ENCODE measurements at places on chromosomes 2 and 18.

GRCh38 chr2:154952346-154952980, 254.0 kb downstream of the KCNJ3 start:
- DNase-seq = no peak

GRCh38 chr2:55141572-55142413, 90.3 kb downstream of the CLHC1 start:
- DNase-seq = no peak

DNA sequence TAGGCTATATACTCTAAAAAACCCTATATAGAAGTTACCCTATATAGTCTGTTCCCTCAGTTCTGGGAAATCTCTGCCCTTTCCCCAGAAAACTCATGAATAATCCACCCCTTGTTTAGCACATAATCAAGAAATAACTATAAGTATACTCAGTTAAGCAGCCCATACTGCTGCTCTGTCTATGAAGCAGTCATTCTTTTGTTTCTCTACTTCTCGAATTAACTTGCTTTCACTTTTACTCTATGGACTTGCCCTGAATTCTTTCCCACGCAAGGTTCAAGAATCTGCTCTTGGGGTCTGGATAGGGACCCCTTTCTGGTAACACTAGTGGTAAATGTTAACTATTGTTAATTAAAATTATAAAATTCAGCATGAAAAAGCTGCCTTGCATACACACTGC, 17.4 kb upstream of the AP1S3 start:
- no peak for DNase-seq

- DNase-seq = no peak
These were observed 163.8 kb upstream of the MEX3C start for GRCh38 chr18:51361130-51361860.

DNA sequence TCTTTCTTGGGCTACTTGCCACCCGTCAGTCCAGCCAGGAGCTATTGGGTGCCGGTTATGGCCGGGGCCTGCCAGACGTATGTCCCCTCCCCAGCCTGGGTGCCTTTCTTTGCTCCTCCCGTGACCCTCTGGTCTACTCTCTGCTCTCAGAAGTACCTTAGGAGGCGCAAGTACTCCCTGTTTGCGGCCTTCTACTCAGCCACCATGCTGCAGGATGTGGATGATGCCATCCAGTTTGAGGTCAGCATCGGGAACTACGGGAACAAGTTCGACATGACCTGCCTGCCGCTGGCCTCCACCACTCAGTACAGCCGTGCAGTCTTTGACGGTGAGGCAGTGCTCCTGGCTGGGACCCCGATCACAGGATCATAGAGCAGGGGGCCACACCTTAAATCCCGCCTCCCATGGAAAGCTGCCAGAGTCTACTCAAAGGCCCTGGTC, 99.5 kb downstream of the DYSF start:
- DNase-seq = no peak

DNA sequence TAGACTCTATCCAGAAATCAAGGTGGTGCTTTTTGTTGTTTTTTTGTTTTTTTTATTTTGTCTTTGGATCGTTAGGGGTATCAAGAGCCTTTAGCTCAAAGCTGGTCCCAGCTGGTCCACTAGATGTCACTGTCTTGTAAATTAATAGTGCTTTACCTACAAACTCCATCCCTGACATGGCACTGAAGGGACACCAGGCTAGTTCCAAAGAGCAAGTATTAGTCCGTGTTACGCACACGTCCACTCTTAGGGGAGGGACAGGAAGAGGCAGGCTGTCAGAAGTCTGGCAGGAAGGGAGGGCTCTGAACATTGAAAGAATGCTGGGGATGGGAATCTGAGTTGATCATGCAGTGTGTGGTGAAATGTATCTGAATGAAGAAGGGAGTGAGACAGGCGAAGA, 85.9 kb upstream of the CCBE1 start:
- DNase-seq = no peak

GRCh38 chr2:241052677-241053360, 49.3 kb downstream of the MTERF4 start:
- DNase-seq = no peak

GRCh38 chr2:170276056-170276455, 98.1 kb downstream of the MYO3B start:
- DNase-seq = no peak

DNA sequence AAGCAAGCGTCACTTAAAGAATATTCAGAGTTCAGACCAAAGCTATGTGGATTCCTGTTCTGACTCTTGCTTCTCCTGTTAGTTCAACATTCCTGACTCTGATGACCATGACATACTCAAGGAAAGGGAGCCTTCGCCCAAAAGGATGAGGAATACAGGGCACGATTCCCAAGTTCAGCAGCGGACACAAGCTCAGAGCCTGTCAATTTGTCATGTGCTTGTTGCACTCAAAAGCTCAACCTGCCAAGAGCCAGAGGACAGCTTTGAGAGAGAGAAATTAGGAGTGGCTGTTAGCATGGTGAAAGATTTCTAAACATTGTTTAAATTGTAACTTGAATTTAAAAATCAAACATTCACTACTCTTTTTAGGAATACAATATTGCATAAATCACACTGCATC, 33.3 kb downstream of the APLF start:
- DNase-seq = no peak

GRCh38 chr18:24095976-24096375, 42.9 kb upstream of the CABYR start:
- no peak for DNase-seq

DNA sequence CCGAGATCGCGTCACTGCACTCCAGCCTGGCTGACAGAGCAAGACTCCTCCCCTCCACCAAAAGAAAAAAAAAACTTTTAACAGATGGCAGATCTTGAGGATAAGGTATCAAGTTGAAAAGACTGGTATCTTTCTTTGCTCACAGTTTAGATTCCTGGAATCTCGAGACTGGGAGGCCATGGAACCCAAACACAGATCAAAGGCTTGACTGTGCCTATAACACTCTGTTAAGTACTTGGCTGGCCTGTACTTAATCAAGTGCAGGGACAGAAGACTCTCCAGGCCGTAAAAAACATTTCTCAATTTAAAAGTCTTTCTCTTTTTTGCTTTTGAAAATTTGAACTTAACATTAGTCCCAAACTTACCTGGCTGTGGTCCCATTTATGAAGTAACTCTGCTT, 107.1 kb upstream of the ZNF516 start:
- DNase-seq = no peak

- no peak for DNase-seq
These were observed 564.2 kb downstream of the TSN start for GRCh38 chr2:122319539-122320132.

DNA sequence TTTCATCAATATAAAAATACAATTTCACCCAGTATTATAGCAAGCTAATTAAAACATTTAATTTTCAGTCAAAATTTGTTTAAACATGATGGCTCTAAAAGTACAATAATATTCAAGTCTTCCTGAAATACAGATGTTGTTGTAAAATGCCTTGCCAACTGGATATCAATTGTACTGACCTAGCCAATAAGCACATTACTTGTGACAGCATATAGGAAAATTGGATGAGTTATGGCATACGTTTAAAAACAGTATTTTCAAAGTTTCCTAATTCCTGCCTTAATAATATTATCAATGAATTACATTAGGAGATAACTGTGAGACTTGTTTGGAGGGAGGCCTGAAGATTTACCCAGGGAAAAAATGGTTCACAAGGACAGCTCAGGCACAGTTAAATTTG, 336.9 kb upstream of the CDH20 start:
- no peak for DNase-seq

GRCh38 chr18:74023220-74023619, 124.4 kb downstream of the FBXO15 start:
- DNase-seq = no peak

DNA sequence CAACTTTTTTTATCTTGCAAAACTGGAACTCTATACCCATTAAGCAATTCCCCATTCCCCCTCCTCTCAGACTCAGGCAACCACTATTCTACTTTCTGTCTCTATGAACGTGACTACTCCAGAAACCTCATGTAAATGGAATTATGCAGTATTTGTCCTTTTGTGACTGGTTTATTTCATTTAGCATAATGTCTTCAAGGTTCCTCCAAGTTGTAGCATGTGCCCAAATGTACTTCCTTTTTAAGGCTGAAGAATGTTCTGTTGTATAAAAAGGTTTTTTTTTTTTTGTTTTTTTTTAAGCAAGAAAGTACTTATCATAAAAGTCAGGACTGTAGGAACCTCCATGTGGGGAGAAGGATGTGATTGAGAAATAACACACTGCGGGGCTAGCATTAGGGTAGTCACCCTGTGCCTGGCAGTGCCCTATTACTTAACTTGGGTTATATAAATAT, 262.9 kb upstream of the FBXO11 start:
- DNase-seq = no peak

DNA sequence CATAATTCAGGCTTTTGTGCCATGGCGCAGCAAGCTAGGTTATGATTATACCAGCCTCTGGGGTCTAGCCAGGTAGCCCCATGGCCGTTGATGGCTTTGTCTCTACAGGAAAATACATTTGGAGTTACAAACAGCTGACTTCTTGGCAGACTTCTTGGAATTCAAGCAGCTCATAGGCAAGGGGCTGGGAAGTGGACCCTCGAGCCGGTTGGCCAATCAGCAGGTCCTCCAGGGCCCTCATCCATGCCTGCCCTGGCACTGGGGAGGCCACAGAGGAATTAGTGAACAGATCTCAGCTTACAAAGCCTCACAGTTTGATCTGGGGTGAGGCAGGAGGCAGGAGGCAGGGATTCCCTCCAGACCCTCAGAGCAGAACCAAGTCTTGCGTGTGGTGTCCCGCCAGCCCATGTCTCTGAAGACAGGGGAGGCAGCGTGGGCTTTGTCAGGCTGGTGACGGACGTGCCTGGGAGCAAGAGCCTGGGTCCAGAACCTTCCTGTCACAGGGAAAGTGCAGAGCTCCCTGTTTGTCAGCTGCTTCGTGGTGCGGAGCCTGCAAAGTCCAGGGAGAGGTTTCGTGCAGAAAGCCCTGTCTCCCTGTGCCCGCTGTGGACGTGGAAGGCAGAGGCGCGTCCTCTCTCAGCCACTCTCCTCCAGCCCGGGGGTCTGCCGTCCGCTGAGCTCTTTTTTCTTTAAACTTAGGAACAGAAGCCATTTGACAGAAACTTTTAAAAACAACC, 131.7 kb downstream of the KLHL29 start:
- DNase-seq = no peak

DNA sequence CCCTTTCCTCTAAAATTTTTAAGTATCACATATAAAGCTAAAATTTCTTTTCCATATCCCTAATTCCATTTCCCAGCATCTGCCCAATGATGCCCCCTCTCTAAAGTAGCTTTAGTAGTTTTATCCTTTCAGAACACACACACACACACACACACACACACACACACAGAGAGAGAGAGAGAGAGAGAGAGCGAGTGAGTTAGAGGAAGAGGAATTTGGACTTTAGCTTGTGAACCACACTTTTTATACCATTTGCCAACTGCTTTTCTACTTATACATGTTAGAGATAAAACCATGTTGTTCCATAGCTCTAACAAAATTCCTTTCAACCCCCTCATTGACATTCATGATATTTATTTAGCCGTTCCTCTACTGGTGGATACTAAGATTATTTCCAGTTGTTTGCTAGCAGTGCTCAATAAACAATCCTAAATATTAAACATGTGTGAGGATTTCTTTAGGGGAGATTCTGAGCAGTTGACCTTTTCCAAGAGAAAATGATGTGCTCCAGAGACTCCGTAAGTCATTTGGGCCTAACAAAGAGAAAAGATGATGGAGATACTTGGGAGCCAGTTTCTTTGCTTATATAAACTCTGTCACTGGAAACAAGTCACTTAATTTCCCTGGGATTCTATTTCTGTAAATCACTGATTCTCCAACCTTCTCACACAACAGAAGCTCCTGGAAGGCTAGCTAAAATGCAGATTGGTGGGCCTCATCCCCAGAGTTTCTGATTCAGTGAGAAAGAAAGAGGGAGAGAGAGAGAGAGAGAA, 229.7 kb upstream of the SP5 start:
- no peak for DNase-seq

DNA sequence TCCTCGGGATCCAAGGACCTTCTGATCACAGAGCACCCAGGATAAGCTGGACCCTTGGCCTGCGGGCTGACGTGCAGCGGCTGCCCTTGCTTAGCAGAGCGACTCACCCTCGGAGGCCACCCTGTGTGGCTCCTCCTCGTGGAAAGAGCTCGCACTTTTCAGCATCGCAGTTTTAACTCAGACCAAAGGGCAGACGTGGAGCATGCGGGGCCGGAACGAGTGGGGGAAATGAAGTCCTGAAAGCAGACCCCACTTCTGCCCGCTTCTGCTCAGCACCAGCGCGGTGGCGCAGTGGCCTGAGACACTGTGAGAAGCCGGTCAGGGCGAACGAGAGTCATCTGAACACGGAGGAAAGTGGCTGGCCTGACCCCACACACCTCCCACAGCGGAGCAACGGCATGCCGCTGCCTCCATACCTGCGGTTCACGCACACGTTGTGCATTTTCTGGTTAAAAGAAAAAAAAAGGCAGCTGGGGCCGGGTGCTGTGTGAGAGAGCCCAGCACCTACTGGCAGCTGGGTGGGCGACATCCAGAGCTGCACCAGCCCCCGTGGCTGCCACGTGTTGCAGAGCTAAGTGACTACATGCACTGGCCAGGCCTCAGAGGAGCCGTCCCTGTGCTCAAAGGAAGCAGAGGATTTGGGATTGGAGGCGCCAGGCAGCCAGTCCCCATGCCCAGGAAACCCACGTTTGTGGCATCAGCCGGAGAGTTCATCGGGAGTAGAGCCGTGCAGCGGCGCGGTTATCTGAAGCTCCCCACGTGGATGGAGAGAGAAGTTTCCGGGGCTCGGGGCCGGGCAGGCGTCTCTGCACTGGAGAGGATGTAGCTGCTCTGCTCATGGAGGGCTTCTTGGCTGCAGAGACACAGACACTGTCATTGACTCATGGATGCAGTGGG, 89.7 kb downstream of the USP40 start:
- no peak for DNase-seq

GRCh38 chr2:188893972-188894371, 80.2 kb upstream of the COL3A1 start:
- no peak for DNase-seq

DNA sequence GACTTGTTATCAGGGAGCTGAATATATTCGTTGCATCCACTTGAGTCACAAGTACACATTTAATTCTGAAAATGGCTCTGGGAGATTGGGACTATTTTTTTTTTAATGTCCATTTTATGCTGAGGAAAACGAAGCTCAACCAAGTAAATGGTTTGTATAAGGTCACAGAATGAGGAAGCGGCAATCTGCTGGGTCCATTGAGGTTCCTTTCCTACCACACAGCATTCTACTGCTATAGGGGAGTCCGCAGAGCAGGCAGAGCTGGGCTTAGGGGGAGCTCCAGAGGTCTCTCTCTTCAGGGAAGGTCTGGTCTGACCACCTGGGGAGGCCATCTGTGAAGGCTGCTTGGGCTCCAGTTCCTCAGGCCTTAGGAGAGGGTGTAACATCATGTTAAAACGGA, 77.9 kb downstream of the MCFD2 start:
- DNase-seq = no peak

GRCh38 chr2:128541448-128541847, 222.8 kb upstream of the HS6ST1 start:
- DNase-seq = no peak
